ENCODE measurements at places on chromosomes 6 and 20. TPM values are rescaled to one million over a fixed set of nuclear protein-coding genes. Genes with fewer than 3 reads are reported as not detected.

DNA sequence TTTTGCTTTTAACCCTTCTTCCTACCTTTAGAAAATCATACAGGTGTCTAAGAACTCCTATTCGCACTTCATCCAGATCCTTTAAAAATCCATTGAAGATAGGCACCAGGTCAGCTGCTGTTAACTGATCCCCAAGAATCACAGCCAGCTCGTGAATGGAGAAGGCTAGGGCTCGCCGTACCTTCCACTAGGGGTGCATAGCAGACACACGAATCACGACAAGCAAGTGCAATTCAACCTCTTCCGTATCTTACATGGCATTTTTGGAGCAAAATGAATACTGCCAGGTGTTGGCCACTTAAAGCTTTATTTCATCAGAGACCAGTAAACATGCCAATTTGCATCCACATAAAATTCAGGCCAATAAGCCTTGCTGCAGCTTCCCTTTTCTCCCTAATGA, 10.8 kb upstream of the ANKRD60 start:
- DNase-seq: no peak

DNA sequence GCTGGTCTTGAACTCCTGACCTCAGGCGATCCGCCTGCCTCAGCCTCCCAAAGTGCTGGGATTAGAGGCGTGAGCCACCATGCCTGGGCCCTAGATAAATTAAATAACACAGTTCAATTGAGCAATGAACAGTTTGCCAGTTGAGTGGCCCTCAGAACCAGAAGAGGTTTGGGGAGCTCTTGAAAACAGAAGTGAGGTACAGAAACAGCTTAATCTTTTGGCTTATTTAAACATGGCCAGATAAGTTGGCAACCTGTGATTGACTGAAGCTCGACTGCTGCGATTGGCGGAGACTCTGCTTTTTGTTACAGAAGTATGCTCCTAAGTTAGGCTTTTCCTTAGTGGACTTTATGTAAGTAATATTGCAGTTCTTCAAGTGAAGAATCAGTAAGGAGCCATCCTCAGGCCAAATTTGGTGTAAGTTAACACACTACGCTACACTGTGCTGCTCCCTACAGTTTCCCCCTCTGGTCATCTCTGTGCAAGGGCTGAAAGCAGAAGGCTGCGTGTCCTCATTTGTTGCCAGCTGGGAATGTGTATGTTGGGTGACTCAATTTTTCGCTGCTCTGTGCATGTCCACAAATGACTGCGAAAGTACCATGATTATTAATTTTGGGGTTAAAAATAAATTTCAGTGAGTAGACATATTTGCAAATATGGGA, 9.8 kb downstream of the XRN2 start:
- no peak for DNase-seq

DNA sequence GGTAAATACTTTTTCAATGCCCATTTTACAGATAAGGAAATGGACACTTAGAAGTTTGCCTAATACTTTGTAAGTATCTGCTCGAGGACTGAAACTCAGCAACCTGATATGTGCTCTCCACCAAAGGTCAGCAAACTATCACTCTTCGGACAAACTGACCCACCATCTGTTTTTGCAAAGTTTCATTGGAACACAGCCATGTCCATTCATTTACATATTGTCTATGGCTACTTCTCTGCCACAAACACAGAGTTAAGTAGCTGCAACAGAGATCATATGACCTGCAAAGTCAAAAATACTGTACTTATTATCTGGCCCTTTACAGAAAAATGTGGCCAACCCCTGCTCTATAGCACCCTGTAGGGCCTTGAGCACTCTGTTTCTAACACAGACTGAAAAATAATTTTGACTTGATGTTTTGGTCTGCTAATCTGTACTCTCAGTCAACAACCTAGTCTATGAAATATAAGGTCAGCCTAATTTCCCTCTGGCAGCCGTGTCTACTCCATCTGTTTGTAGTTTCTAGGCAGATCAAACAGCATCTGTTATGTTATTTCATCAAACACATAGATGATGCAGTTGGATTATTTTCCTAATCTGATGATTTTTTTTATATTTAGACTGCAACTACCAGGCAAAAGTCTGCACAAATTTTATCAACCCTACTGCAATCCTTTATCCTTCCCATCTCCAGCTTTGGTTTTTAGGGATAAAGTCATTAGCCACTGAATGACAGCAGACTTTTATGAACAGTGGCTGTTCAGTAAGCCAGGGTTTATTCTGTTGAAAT, 41.4 kb upstream of the BEND6 start:
- no peak for DNase-seq

DNA sequence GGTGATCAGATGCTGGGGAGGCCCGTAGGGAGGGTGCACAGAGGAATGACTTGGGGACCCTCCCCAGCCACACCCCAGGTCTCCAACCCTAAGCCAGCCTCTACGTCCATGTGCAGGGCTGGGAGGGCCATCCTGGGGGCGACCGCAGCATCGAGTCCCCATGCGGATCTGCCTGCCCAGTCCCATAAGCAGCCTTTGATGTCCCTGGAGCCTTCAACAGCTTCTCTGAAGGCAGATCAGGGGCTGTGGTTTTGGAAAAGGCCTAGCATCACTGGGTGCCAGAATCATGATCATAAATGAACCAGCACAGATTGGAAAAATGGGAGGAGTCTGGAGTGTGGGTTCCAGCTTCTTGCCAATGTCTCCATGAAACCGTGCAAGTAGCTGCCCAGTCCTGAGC, 22.9 kb downstream of the TOX2 start:
- DNase-seq: no peak

DNA sequence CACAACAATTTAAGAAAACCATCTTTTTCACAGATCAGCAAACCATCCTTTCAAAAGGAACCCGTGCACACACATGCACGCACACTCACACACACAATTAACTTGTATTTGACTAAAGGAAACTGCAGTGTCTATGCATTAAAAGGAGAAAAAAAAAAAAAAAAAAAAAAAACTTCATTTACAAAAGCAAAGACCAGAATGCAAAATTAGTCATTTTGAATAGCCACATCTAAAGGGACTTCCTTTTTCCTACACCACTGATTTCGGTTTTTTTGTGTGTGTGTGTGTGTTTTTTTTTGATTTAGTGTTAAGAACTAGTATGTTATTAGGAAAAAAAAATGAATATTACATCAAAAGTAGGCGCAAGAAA, 6.3 kb downstream of the ZMYND8 start:
- DNase-seq: no peak

GRCh38 chr20:37071481-37071911, 24.3 kb downstream of the RBL1 start:
- no peak for DNase-seq

GRCh38 chr6:15150207-15150606, 95.7 kb upstream of the JARID2 start:
- DNase-seq: no peak

- DNase-seq: no peak
These were observed 696.5 kb upstream of the FLRT3 start for GRCh38 chr20:15033891-15034290.

- no peak for DNase-seq
These were observed 77.7 kb upstream of the CLDN20 start for GRCh38 chr6:155186052-155186658.

GRCh38 chr6:71406865-71407860, 118.6 kb downstream of the OGFRL1 start:
- DNase-seq: no peak

DNA sequence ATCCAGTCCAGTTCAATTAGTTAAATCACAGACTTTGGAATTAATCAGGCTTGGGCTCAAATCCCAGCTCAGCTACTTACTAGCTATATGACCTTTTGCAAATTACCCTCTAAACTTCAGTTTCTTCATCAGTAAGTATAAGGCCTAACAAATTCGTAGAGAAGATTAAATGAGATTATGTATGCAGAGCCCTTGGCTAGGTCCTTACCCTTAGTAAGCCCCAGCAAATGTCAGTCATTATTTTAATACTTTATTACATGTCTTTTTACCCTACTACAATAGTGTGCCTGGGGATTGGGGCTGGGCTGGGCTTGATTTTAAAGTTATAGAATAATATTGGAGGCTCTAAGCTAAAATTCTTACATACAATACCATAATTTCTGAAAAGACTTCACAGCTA, 326.1 kb upstream of the PREP start:
- no peak for DNase-seq

DNA sequence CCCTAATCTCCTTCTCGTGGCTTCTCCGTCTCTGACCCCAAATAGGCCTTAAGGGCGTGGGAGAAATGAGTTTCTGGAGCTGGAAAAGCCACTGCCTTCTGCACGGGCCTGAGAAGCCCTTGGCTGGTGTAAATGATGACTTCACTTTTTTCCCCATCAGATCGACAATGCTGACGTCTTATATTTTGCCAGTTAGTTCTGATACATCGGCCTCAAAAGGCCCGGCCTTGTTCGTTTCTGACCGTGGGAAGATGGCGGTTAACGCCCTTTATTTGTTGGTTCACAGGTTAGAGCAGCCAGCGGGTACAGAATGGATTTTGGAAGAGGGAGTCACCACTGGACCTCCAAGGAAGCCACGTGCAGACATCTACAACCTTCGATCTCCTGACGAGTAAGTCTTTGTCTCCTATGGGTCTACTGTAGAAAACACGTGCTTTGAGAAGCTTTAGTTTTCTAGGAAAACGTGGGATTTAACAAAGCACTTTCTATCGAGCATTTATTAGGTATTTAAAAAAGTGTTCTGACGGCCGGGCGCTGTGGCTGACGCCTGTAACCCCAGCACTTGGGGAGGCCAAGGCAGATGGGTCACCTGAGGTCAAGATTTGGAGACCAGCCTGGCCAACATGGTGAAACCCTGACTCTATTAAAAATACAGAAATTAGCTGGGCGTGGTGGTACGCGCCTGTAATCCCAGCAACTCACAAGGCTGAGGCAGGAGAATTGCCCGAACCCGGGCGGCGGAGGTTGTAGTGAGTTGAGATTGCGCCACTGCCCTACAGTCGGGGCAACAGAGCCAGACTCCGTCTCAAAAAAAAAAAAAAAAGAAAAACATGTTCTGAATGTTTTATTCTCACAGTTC, 1.2 kb upstream of the ZNFX1 start:
- DNase-seq: no peak

- no peak for DNase-seq
These were observed 136.4 kb upstream of the JARID2 start for GRCh38 chr6:15109338-15110090.

DNA sequence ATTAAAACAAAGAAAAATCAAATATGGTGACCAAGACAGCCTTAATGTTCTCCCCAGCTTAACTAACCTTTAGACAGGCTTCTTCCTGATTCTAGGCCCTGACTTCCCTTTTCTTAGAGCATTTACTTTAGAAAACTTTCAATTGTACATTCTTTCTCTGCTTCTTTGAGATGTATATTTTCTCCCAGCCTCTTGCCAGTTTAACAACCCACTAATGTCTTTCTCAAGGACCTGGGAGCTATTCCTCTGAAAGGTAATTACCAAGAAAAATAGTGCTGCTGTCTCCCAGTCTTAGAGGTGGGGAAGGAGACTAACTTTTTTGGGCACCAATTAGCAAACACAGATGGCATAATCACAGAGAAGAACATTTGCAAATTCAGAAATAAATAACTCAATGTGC, 62.8 kb upstream of the KCNQ5 start:
- DNase-seq: no peak

GRCh38 chr6:131756039-131756438, 45.2 kb upstream of the CTAGE9 start:
- DNase-seq: no peak

DNA sequence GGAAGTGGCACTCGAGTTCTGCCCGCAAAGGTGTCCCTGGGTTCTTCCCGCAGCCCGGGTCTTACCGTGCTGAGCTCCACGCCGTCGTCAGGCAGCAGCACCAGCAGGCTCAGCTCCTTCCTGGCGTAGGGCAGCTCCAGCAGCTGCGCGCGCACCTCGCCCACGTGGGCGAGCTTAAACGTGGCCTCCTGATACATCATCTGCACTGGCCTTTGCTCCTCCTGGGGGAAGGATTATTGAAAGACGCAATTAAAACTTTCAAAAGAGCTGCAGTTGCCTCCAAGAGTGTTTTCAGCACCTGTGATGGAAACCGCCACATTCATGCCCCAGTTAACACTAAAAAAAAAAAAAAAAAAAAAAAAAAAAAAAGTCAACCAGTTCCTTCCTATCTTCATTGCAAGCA, 11.3 kb downstream of the SERPINB9 start:
- no peak for DNase-seq

DNA sequence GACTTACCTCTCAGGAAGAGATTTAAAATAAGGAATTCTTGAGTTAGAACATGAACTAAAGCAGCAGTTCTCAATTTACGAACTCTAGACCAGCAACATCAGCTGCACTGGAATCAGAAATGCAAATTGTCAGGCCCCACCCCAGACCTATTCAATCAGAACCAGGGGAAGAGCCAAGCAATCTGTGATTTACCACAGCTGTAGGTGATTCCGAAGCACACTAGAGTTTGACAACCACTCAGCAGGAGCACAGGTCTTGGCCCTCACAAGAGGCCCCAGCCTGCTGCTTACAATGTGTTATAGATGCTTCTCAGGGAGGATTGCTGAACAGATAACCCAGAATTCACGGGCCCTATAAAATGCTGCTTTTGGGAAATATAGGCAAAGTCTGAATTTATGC, 279.2 kb downstream of the PTPRK start:
- DNase-seq: no peak

DNA sequence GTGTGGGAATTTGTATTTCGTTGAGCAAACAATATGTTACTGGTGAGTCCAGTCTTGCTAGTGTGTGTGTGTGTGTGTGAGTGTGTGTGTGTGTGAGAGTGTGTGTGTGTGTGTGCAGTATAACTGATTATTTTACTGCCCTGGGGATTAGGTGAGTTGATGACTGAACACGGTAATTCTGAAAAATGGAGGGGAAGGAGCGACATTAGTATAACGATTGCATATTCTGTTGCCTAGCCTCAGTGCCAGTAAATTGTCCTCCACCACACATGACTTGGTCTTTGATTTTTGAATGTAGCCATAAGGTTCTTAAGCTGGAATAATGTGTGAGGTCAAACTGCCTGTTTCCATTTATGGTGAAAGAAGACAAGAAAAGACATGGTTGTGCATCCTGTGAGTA, 121.1 kb downstream of the SLC24A3 start:
- DNase-seq: no peak

GRCh38 chr6:101626269-101626668, 232.8 kb downstream of the GRIK2 start:
- no peak for DNase-seq

GRCh38 chr20:7806831-7807230, 133.4 kb downstream of the HAO1 start:
- no peak for DNase-seq

- DNase-seq: no peak
These were observed 68.1 kb downstream of the HFE start for GRCh38 chr6:26155061-26155930.

Gene ID1
- total RNA-seq: 39.4 TPM

Gene DPPA5
- 0.09 TPM for total RNA-seq

Gene SIRPA
- total RNA-seq: 3.0 TPM

Gene NHLRC1
- total RNA-seq: 0.99 TPM

Gene KIF3B
- 7.8 TPM for total RNA-seq

Gene RAET1G
- not detected for total RNA-seq

Gene SF3B5
- total RNA-seq: 192 TPM

Gene ABT1
- total RNA-seq: 22.7 TPM

Gene SNRPB
- 311 TPM for total RNA-seq

Gene DOK5
- 0.76 TPM for total RNA-seq

Gene BLCAP
- total RNA-seq: 28.4 TPM

Data from thymus (tissue), 14 donors.